ENCODE measurements at places on chromosomes 11 and 22.

- DNase-seq, result peak; percentile 41
These were observed 64.8 kb downstream of the RPUSD4 start for GRCh38 chr11:126146454-126147192.

DNA sequence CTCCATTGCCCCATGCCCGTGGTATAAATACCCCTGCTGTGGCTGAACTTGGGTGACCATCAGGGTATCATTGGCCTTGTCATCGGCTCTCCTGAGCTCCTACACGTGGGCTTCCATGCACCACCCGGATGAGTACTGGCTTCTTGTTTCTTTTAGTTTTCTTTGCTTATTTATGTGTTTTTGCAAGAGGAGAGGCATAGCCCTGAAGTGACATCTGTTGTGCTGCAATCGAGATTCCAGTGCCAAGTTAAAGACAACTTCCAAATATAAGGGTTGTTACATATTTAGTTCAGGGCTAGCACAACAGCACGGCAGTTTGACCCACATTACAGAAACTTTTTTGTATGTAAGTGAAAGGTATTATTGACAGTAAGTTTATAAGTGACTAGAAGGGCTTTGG, 1087.1 kb downstream of the TBC1D22A start:
- no peak for DNase-seq

DNA sequence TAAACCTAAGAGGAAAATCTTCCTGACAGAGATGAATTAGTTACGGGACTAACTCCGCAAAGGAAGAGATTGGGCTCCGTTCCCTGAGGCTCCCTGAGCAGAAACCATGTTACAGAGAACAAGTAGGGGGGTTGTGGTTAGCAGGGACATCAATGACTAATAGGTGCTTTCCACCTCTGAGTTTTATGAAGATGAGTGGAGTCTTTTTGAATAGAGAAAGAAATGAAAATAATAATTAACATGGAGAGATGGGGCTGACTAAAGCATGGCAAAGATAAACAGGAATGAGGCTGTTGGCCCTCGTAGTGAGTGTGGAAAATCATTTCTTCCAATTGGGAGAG, 47.5 kb upstream of the PICALM start:
- DNase-seq, result no peak

DNA sequence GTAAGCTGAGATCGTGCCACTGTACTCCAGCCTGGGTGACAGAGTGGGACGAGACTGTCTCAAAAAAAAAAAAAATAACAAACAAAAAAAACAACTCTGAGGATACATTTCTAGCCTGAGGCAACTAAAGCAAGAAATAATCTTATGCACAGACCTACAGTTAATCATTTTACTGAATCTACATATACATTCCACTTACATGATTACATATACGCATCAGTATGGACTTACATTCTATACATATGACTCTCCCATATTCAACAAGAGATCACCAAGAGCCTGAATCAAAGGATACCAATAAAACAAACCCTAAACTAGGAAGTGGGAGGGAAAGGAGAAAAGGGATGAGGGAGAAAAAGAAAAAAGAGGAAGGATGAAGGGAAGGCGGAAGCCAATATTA, 1.1 kb downstream of the ALG8 start:
- DNase-seq, result no peak

- DNase-seq, result no peak
These were observed 479.4 kb downstream of the JRKL start for GRCh38 chr11:96869207-96869606.

- no peak for DNase-seq
These were observed 46.5 kb downstream of the PDE2A start for GRCh38 chr11:72627594-72628281.

- no peak for DNase-seq
These were observed 38.8 kb upstream of the UBASH3B start for GRCh38 chr11:122616718-122617117.

DNA sequence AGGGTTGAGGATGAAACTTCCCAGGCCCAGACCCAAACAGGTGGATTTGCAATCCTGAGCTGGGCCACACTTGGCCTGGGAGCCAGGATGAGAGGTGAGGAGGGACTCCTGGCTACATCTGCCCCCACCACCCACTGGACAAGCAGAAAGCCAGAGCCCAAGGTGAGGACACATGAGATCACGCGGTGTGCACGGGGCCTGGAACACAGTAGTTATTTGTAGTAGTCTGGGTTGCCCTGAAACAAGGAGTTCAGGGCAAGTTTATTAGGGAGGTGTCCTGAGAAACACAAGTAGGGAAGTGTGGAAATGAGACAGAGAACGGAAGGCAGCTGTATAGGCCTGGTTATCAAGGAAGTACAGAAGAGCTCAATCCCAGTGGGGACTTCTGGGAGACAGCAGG, 647 bp upstream of the SEC14L6 start:
- DNase-seq, result no peak

DNA sequence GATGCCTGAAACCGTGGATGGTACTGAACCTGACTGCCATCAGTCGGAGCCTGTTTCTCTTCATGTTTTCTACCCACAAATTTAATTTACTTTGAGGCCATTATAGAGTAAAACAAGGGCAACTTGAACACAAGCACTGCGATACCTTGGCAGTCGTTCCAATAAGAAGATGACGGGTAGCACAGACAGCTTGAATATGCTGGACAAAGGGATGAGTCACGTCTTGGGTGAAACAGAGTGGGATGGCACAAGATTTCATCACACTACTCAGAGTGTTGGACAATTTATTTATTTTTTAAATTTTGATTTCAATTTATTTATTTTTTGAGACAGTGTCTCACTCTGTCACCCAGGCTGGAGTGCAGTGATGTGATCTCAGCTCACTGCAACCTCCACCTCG, 5.7 kb downstream of the DIXDC1 start:
- no peak for DNase-seq

GRCh38 chr11:111176603-111177002, 68.9 kb upstream of the POU2AF2 start:
- DNase-seq, result no peak

GRCh38 chr11:123193742-123194141, 1.3 kb downstream of the CLMP start:
- DNase-seq, result no peak

GRCh38 chr11:46858920-46859546, 13.0 kb upstream of the CKAP5 start:
- DNase-seq, result no peak

- DNase-seq, result no peak
These were observed 23.1 kb upstream of the FZD4 start for GRCh38 chr11:86978247-86978646.

DNA sequence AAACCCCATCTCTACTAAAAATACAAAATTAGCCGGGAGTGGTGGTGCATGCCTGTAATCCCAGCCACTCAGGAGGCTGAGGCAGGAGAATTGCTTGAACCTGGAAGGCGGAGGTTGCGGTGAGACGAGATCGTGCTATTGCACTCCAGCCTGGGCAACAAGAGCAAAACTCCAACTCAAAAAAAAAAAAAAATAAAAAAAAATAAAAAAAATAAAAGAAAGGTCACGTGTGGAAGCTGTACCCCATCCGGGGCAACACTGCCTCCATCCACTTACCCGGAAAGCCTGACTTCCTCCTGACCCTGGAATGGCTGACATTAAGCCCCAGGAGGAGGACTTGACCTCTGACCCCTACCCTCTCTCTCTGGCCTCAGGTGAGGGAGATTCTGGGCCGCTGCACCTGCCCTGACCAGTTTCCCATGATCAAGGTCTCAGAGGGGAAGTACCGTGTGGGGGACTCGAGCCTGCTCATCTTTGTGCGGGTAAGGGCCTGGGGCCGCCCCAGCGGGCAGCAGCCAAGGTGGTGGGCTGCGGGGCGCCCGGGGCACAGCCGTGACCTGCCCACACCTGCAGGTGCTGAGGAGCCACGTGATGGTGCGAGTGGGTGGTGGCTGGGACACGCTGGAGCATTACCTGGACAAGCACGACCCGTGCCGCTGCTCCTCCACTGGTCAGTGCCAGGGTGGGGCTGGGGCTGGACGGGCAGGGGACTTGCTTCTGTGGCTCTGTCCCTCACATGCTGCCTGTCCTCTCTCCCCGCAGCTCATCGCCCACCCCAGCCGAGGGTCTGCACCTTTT, 3.8 kb downstream of the GAS2L1 start:
- no peak for DNase-seq

GRCh38 chr11:92845805-92846204, 123.6 kb upstream of the MTNR1B start:
- no peak for DNase-seq

DNA sequence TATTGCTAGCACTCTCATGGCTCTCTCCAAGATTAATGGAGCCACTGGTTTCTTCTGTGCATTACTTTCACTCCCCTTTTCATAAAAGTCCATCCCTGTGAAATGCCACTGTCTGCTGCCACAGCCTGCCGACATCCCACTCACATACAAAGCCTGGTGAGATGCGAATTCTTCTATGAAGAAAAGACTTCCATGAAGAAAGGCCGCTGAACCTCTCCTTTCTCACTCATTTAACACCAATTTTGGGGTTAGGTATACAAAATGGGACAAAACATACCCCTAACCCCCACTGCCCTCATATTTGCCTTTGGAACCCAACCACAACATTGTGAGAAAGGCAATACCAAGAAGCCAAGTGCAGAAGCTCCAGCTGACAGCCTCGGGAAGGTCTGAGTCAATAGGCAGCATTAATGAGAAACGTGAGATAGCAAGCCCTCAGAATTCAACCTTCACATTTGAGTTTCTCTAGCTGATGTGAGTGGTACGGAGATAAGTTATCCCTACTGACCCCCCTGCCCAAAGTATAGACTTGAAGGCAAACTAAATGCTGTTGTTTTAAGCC, 156.4 kb downstream of the ATG16L2 start:
- no peak for DNase-seq
